ENCODE measurements at places on chromosomes 4 and X. TPM values are rescaled to one million over a fixed set of nuclear protein-coding genes. Genes with fewer than 3 reads are reported as not detected.

- DNase-seq: no peak
Observed at GRCh38 chr4:145490361-145490760, 8.7 kb downstream of the SMAD1 start.

- DNase-seq: no peak
Observed at GRCh38 chr4:174314770-174315169, 31.1 kb downstream of the CEP44 start.

Gene IL15
- 4.8 TPM for polyA plus RNA-seq

DNA sequence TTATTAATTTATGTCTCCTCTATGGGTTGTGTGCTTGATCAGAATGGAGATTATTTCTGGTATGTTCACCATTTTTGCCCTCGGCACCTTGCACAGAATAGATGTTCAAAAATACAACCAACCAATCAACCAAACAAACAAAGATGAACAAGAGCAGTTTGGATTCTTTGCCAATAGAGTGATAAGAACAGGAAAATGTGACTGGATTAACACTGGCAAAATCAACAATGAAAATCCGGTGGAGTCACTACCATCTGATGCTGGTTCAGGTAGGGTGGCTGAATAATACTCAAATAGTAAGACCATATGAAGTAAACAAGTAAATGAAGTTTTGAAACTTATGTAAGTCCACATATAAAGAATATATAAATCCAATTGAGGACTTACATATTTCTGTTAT lies 685.0 kb upstream of the EPHA5 start:
- no peak for DNase-seq

Gene CDX4
- polyA plus RNA-seq: not detected

GRCh38 chrX:37779857-37780256 lies at the start of gene CYBB:
Gene CYBB, plus strand, starts transcription at chrX:37780059. Its CDS starts 19 bp downstream, at chrX:37780078.
- no peak for DNase-seq

GRCh38 chrX:71586929-71587328 lies 8.7 kb downstream of the GCNA start:
- no peak for DNase-seq

GRCh38 chrX:121084903-121085611 lies 37.6 kb downstream of the GLUD2 start:
- no peak for DNase-seq

Gene TCEAL6
- polyA plus RNA-seq: 1.1 TPM

Gene KCTD8
- 0.62 TPM for polyA plus RNA-seq

Gene AKAP14
- polyA plus RNA-seq: not detected

Gene CT83
- polyA plus RNA-seq: not detected

DNA sequence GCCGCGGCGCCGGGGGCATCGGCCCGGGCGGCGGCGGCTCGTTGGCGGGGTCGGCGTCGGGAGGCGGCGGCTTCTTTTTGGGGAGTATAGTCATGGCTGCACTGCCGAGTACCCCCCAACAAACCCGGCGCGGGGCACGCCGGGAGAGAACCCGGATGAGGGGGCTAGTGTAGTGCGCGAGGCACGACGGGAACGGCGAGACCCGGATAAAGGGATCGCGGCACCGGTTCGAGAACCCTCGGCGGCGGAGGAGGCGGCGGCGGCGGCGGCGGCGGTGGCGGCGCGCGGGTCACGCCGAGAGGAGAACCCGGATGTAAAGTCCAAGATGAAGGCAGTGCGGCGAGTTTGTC lies at the start of gene OTUD5:
Gene OTUD5, minus strand, starts transcription at position 131 of the 350 bp plus-strand sequence. Its CDS starts 37 bp downstream, at position 94.
- peak; percentile 91 for DNase-seq

DNA sequence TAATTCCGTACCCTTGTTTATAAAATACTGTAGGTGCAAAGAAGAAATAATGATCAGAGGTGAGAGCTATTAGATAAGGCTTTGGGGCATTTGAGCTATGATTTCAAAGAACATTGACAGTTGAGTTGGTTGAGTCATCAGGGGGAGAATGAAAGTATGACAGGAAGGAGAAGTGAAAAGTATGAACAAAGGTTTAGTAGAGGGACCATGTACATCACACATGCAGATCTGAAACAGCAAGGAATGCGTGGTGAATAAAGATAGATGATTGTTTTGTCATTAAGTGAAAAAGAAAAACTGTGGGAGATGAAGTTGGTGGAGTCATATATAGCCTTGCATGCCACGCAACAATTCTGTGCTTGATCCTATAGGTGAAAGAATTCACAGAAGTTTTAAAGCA lies 163.1 kb downstream of the ARAP2 start:
- no peak for DNase-seq

Gene TRIM60
- polyA plus RNA-seq: not detected

- no peak for DNase-seq
Observed at GRCh38 chrX:19555683-19556082, 40.4 kb upstream of the MAP3K15 start.

- peak; percentile 49 for DNase-seq
Observed at GRCh38 chrX:37060999-37061398, 52.8 kb downstream of the FAM47C start.

GRCh38 chr4:17577665-17578481 lies 875 bp downstream of the LAP3 start:
- DNase-seq: peak; percentile 90

DNA sequence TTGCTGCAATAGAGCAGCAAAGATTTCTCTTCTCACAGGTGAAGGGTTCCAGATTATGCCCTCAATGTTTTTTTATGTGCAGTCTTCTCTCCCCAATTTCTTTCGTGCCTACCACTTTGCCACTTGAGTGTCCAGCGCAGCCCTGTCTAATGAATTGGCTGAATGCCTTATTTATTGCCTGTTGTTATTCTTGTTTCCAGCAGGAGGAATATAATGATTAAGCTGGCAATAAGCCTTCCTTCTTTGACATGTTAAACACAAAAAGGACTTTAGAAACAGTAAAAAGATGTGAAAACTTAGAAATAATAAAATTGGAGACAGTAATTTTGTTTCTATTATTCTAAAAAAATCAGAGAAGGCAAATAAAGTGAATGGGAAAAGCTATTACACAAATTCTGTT lies 34.6 kb upstream of the FRAS1 start:
- no peak for DNase-seq

Gene OSTC
- 111 TPM for polyA plus RNA-seq

Gene PCDH7
- polyA plus RNA-seq: 1.4 TPM

DNA sequence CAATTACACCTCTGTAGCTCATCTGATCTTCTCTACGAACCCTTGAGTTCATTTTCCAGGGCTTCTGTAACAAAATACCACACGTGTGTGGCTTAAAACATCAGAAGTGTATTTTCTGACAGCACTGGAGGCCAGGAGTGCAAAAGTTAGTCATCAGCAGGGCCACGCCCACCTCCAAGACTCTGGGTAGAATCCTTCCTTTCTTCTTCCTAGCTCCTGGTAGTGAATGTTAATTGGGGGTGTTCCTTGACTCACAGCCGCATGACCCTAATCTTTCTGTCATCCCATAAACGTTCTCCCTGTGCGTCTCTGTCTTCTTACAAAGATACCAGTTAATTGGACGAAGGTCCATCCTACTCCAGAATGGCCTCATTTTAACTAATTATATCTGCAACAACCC lies 115.0 kb downstream of the TRIML1 start:
- DNase-seq: no peak

Gene HSD17B13
- not detected for polyA plus RNA-seq

GRCh38 chrX:96764864-96765263 lies 80.2 kb downstream of the DIAPH2 start:
- no peak for DNase-seq

Gene WDR44
- polyA plus RNA-seq: 3.6 TPM

GRCh38 chr4:110663738-110664444 lies 41.0 kb upstream of the PITX2 start:
- DNase-seq: no peak
